ENCODE measurements at places on chromosomes 11 and 22. TPM values are rescaled to one million over a fixed set of nuclear protein-coding genes. Genes with fewer than 3 reads are reported as not detected.
A peak's percentile ranks its signal among the peaks of the same experiment; 100 is the strongest.

The OR8B3 gene
- not detected for total RNA-seq

The CCDC73 gene
- not detected for total RNA-seq

The APOBEC3B gene
- total RNA-seq = 17.9 TPM

The BEST1 gene
- not detected for total RNA-seq

The GAS2 gene
- total RNA-seq = 2.0 TPM

The SLC22A9 gene
- not detected for total RNA-seq

The ALX4 gene
- not detected for total RNA-seq

The CHADL gene
- total RNA-seq = 0.36 TPM

The TOM1 gene
- total RNA-seq = 19.0 TPM

The PVALB gene
- not detected for total RNA-seq

The LIN7C gene
- total RNA-seq = 33.8 TPM

The CSF2RB gene
- total RNA-seq = 11.7 TPM

The OR2AG1 gene
- not detected for total RNA-seq

- peaks cover 29% of the 10 kb centered on the region for H3K27me3 ChIP-seq
- no peak for DNase-seq
- H3K4me1 ChIP-seq = peaks cover under 1% of the 10 kb centered on the region
- peaks cover 4% of the 10 kb centered on the region for H3K36me3 ChIP-seq
Measured at GRCh38 chr11:45924036-45924915, 1.8 kb downstream of the LARGE2 start.

DNA sequence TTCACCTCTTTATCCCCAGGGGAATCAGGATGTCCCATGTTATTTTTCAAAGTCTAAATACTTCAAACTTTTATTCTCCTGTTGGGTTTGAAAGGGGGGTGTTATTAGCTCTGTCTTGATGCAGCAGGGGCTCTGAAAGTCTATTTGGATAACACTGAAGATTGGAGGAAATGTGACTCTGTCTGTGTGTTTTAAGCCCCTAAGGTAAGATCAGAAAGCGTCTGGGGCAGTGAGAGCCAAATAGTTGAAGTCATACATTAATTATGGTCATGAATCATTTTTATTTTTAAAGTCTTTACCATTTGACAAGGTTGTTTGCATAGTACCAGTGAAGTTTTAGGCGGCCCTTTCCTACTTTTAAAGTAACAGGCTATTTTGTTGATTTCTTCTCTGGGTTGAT, 139.0 kb downstream of the UVRAG start:
- no peaks in the 10 kb centered on the region for H3K27me3 ChIP-seq
- no peak overlapping the region for H3K27ac ChIP-seq
- no peaks in the 10 kb centered on the region for H3K36me3 ChIP-seq
- H3K4me1 ChIP-seq = no peaks in the 10 kb centered on the region

DNA sequence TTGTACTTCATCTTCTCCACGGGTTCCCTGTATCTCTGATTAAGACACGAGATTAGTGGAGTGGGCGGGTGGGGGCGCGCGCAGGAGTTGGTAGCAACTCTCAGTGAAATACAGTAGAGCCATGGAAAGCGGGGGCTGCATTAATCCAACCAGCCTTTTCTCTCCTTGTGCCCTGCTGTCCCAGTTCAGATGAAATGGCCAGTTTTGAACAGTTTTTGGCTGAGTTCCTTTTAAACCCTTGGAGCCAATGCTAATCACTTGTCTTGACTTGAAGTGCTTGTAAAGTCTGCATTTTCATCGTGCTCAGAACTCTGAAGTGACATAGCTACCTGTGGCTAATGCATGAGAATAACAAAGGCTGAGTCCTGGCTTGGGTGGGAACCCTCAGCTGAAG, 734 bp upstream of the TMEM123 start:
- peak overlapping the region; percentile 94 for H3K4me3 ChIP-seq
- peaks cover 3% of the 10 kb centered on the region for H3K27me3 ChIP-seq
- no peak for DNase-seq
- H3K36me3 ChIP-seq = peaks cover 8% of the 10 kb centered on the region

GRCh38 chr11:60085909-60086308, 2.6 kb upstream of the MS4A2 start:
- H3K4me3 ChIP-seq = no peak overlapping the region
- H3K36me3 ChIP-seq = no peaks in the 10 kb centered on the region
- DNase-seq = no peak
- no peaks in the 10 kb centered on the region for H3K4me1 ChIP-seq

GRCh38 chr11:116387641-116388040, 385.1 kb downstream of the BUD13 start:
- no peak overlapping the region for H3K27ac ChIP-seq
- no peaks in the 10 kb centered on the region for H3K27me3 ChIP-seq
- no peaks in the 10 kb centered on the region for H3K36me3 ChIP-seq
- H3K4me3 ChIP-seq = no peak overlapping the region

GRCh38 chr11:125941267-125941618, 4.6 kb upstream of the VSIG10L2 start:
- no peak overlapping the region for H3K4me3 ChIP-seq
- H3K27me3 ChIP-seq = peaks cover 5% of the 10 kb centered on the region
- no peaks in the 10 kb centered on the region for H3K4me1 ChIP-seq
- H3K36me3 ChIP-seq = no peaks in the 10 kb centered on the region
- no peak for DNase-seq

DNA sequence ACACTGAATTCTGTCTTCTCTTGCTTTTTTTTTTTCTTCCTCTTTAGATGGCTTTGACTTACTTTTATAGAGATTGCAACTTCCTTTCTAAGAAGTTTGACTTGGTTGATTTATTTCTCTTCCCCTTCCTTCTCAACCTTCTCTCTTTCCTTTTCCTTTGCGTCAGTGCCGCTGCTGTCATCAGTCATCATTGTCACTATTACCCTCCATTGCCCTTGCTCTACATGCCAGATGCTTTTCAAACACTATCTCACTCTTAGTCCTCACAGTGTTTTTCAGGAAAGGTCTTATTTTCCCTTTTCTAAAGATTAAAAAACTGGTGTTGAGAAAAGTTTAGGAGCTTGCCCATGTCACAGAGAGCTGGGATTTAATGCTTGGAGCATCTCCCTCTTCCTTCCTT, 74.7 kb upstream of the C11orf87 start:
- H3K4me3 ChIP-seq = no peak overlapping the region
- H3K4me1 ChIP-seq = no peaks in the 10 kb centered on the region
- H3K27me3 ChIP-seq = peaks cover 2% of the 10 kb centered on the region
- DNase-seq = no peak
- no peak overlapping the region for H3K27ac ChIP-seq

GRCh38 chr11:57148621-57149020, 33.1 kb upstream of the LRRC55 start:
- no peaks in the 10 kb centered on the region for H3K36me3 ChIP-seq
- DNase-seq = no peak
- no peak overlapping the region for H3K4me3 ChIP-seq
- no peaks in the 10 kb centered on the region for H3K27me3 ChIP-seq

DNA sequence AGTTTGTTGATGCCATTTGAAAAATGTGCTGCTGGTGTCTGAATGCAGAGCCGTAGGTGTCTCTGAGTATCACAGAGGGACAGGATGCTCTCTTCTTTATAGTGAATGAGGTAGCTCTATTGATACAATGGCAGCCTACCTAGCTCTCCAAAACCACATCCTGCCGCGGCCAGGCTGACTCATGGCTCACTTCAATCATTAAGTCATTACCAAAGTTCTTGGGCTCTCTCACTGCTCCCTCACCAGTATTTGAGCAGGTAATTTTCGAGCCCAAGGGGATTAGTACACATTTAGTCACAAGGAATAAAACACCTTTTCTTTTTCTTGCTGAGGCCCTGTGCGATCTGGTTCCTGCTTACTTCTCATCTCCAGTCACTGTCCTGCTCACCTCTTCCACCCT, 509.0 kb upstream of the LARGE1 start:
- DNase-seq = no peak
- H3K36me3 ChIP-seq = no peaks in the 10 kb centered on the region
- no peak overlapping the region for H3K27ac ChIP-seq
- no peaks in the 10 kb centered on the region for H3K4me1 ChIP-seq
- no peak overlapping the region for H3K4me3 ChIP-seq

DNA sequence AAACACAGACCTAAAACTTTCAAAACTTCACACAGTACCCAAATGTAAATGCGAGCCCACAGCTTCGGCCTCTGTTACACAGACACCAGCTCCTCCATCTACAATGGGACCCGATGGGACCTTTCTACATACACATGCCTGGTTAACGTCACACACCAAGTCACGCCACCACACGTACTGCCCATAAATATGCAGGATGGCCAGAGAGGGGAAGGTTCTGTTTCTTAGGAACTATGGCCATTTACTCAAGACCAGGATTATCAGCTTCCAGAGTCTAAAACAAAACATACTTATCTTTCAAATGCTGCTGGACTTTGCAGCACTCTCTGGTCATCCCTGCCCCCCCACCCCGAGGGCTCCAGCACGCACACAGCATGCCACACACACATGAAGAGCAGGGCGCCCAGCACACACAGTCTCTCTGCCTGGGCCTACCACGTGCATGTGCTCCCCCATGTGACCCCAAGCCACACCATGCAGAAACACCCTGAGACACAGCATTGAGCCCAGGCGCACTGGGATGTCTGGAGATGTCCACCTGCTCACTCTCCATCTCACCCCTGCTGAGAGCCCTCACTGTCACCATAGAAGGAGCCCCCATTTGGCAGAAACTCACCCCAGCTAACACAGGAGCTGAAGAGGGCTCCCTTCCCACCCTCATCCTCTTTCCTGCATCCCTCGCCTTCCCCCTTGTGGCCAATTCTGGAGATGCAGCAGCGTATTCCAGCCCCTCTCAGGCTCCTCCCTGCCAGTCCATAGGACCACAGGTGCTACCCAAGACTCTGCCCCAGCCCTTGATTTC, 61.8 kb downstream of the SLC22A12 start:
- no peak overlapping the region for H3K4me3 ChIP-seq
- no peaks in the 10 kb centered on the region for H3K36me3 ChIP-seq
- DNase-seq = peak; percentile 47
- no peaks in the 10 kb centered on the region for H3K4me1 ChIP-seq
- H3K27me3 ChIP-seq = peaks cover 17% of the 10 kb centered on the region

DNA sequence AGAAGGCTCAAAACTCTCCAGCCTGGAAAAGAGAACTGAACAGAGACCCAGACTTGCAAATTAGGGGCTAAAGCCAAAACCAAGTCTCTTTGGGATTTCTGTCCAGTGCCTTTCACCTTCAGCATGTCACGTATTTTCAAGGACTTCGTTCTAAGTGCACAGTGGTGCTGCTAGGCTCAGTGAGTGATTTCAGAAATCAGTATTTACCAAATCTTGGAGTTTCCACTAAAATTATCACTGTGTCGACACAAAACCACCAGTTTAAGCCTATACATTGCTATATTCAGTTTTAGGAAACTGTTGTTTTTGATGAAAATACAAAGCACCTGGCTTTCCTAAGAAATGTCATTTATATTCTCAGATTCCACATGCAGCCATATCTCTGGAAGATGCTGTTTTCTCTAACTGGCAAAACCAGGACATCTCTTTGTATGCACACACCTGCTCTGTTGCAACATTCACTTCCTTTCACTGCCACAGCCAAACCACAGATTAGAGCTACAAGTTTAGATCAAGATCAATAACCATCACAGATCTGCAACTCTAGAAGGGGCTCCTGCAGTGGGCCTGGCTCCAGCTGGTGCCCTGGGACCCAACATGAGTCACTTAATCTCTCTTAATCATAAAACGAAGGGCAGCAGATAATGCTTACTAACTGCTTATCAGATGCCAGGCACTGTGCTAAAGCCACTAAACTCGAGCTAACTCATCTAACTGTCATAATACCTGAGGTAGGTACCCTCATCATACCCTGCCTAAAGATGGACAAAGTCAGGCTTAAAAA, 22.3 kb downstream of the SMCO4 start:
- no peaks in the 10 kb centered on the region for H3K27me3 ChIP-seq
- peaks cover 76% of the 10 kb centered on the region for H3K4me1 ChIP-seq
- DNase-seq = no peak
- H3K36me3 ChIP-seq = peaks cover 11% of the 10 kb centered on the region
- peak overlapping the region; percentile 63 for H3K27ac ChIP-seq
- H3K4me3 ChIP-seq = peak overlapping the region; percentile 12

GRCh38 chr22:50435291-50436014, 39.4 kb downstream of the SBF1 start:
- no peaks in the 10 kb centered on the region for H3K27me3 ChIP-seq
- H3K4me1 ChIP-seq = no peaks in the 10 kb centered on the region
- DNase-seq = no peak
- peaks cover 14% of the 10 kb centered on the region for H3K36me3 ChIP-seq
- H3K4me3 ChIP-seq = no peak overlapping the region

GRCh38 chr11:103682318-103683184, 353.9 kb upstream of the DDI1 start:
- H3K27ac ChIP-seq = no peak overlapping the region
- peak; percentile 33 for DNase-seq
- H3K27me3 ChIP-seq = no peaks in the 10 kb centered on the region
- no peak overlapping the region for H3K4me3 ChIP-seq

GRCh38 chr22:25223269-25223850, 3.9 kb downstream of the CRYBB2 start:
- peaks cover 5% of the 10 kb centered on the region for H3K27me3 ChIP-seq
- no peak overlapping the region for H3K4me3 ChIP-seq
- no peak for DNase-seq
- H3K36me3 ChIP-seq = no peaks in the 10 kb centered on the region
- H3K27ac ChIP-seq = no peak overlapping the region

GRCh38 chr11:120830085-120830620, 193.7 kb upstream of the TBCEL start:
- no peak overlapping the region for H3K27ac ChIP-seq
- DNase-seq = no peak
- no peaks in the 10 kb centered on the region for H3K4me1 ChIP-seq
- H3K27me3 ChIP-seq = peaks cover 7% of the 10 kb centered on the region
- no peak overlapping the region for H3K4me3 ChIP-seq

All from activated T-helper 1 cell treated with anti-CD3 and anti-CD28 coated beads, Interleukin-12 subunit alpha, Interleukin-12 subunit beta, Interleukin-2, Interleukin-4 antibody, amounts not matched to agents 30 ng/mL and 10 ng/mL and 1 ng/mL, durations not matched to agents 14 hours and 24 hours and 36 hours (primary cell).